ENCODE measurements at places on chromosomes 5 and 9.

- no peak for DNase-seq
These were observed 2257.5 kb upstream of the C9orf72 start for GRCh38 chr9:29830821-29831220.

- no peak for DNase-seq
These were observed 317.0 kb downstream of the ICE1 start for GRCh38 chr5:5739490-5739945.

DNA sequence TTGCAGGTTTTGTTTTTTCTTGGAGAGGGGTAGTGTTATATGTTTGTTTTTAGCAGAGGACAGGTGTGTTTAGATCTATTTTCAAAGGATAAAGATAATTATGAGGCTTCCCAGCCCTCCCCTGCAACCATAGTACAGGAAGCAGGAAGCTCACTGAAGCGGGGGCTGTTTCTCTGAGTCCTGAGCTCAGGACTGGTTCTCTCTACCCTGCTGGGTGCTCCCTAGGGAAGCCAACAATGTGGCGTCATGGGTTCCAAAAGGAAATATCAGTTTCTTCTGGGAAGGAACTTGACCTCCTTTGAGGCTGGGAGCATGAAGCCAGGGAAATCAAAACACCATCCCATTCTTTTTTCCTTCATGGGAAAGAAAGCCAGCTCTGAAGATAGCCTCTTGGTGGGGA lies 62.2 kb downstream of the RAD23B start:
- no peak for DNase-seq

GRCh38 chr5:79595086-79595485 lies 17.2 kb upstream of the TENT2 start:
- no peak for DNase-seq

DNA sequence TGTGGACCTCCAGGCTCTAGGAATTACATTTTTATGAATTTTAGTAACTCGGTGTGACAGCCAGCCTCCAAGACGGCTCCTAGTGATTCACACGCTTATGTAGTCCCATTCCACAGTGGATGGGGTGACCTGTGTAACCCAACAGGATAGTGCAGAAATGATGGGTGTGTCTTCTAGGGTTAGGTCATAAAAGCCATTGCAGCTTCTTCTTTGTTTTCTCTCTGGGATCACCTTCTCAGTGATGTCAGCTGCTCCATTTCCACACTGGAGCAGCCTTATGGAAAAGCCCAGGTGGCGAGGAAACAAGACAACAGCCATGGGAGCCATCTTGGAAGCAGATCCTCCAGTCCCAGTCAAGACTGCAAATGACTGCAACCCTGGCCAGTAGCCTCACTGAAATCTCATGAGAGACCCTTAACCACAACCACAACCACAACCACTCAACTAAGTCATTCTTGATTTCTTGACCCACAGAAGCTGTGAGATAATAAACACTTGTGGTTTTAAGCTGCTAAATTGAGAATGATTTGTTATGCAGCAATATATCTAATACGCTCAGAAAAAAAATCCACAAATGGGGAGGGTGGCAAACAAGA lies 5.1 kb upstream of the GNPDA1 start:
- DNase-seq: no peak

DNA sequence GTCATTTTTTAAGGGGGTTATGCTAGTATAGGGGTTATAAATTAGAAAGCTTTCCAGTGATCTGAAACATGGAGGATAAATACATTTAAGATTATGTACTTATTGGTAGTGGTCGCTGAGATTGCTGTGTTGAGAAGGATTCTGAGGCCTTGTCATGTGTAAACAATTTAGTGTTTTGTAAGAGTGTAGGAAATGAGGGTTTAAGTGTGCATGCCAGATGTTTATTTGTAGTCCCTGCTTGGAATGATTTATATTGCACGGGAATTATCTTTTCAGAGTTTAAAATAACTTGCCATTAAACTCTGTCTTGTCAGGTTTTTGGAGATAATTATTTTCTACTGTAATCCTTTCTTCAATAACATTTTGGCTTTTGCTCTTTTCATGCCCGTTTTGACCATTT lies 19.4 kb downstream of the ZNF618 start:
- no peak for DNase-seq

DNA sequence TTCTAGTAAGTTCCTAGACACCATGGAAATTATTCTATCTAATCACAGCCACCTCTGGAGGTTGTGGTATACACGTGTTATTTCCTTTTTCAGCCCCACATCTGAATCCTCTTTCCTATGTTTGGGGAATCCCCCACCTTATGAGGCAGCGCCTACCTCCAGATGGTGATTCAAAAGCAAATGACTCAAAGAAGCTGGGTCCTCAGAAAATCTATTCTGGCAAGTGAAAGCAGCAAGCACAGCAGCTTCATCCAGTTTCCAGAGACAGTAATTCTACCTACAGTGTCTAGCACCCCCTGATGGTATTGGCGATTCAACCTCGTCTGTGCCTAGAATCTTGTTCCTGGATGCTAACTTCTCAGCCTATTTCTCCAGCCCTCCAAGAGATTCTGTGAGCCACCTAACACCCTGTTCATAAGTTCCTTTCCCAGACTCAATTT lies 43.0 kb downstream of the STRBP start:
- peak; percentile 36 for DNase-seq
